HCT116 (cell line): ENCODE measurements at places on chromosomes 4 and X. TPM values are rescaled to one million over a fixed set of nuclear protein-coding genes. Genes with fewer than 3 reads are reported as not detected.

- H3K27ac ChIP-seq, result no peak overlapping the region
- H3K4me1 ChIP-seq, result no peaks in the 10 kb centered on the region
Observed at GRCh38 chr4:20044502-20044911, 207.2 kb upstream of the SLIT2 start.

DNA sequence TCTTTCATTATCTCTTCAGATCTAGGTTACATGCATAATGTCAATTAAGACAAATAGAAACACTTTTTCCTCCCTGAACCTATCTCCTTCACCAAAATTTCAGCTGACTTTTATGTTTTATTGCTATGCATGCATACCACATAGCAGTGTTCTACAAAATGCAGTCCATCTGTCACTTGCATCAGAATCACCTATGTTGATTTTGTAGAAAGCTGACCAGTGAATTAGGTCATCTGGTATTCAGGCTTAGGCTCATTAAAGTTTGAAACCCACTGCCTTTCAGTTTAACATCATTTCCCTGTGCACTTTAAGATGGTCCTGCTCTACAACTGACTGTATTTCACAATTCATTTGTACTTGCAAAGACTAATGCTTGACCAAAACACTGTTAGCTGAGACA lies 277.9 kb downstream of the CFAP299 start:
- H3K4me1 ChIP-seq, result no peaks in the 10 kb centered on the region
- H3K27ac ChIP-seq, result no peak overlapping the region
- no peak for DNase-seq
- peaks cover 20% of the 10 kb centered on the region; the same call in 1 of the 2 replicates for H3K27me3 ChIP-seq
- no peaks in the 10 kb centered on the region for H3K36me3 ChIP-seq

DNA sequence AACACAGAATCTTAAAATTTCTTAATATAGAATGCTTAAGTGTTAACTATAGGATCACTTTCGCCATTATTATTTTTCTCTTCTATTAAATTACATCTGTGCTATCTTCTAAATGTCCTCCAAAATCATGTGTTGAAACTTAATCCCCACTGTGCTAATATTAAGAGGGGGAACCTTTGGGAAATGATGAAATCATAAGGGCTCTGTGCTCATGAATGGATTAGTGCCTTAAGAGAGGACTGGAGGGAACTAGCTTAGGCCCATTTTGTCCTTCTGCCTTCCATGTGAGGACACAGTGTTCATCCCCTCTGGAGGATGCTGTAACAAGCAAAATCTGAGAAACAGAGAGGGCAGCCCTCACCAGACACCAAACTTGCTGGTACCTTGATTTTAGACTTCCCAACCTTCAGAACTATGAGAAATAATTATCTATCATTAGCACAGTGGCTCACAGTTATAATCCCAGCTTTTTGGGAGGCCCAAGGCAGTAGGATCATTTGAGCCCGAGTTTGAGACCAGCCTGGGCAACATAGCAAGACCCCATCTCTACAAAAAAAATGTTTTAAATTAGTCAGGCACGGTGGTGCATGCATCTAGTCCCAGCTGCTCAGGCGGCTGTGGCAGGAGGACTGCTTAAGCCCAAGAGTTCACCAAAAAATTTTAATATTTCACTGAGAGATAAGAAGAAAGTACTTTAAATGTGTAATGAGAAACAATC lies 26.3 kb downstream of the KLHL8 start:
- H3K36me3 ChIP-seq, result no peaks in the 10 kb centered on the region
- H3K4me3 ChIP-seq, result no peak overlapping the region
- H3K27ac ChIP-seq, result no peak overlapping the region

DNA sequence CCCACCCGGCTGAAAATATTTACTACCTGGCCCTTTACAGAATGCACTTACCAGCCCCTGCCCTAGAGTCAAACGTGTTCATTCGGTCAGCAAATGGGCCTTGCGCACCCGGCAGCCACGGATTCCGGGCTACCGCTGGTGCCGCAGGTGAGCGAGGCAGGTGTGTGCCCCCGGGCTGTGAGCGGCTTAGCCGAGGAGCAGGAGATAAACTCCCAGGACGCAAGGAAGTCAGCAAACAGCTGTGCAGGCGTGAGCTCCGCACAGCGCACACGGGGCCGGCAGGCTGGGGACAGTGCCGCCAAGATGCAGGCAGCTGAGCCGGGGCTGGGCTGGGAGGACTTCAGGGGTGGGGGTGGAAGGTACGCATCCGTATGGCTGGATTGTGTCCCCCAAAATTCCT lies 211.2 kb upstream of the PSAPL1 start:
- no peak overlapping the region for H3K4me3 ChIP-seq
- H3K4me1 ChIP-seq, result peaks cover 29% of the 10 kb centered on the region
- H3K27ac ChIP-seq, result no peak overlapping the region
- no peaks in the 10 kb centered on the region for H3K36me3 ChIP-seq
- DNase-seq, result no peak

DNA sequence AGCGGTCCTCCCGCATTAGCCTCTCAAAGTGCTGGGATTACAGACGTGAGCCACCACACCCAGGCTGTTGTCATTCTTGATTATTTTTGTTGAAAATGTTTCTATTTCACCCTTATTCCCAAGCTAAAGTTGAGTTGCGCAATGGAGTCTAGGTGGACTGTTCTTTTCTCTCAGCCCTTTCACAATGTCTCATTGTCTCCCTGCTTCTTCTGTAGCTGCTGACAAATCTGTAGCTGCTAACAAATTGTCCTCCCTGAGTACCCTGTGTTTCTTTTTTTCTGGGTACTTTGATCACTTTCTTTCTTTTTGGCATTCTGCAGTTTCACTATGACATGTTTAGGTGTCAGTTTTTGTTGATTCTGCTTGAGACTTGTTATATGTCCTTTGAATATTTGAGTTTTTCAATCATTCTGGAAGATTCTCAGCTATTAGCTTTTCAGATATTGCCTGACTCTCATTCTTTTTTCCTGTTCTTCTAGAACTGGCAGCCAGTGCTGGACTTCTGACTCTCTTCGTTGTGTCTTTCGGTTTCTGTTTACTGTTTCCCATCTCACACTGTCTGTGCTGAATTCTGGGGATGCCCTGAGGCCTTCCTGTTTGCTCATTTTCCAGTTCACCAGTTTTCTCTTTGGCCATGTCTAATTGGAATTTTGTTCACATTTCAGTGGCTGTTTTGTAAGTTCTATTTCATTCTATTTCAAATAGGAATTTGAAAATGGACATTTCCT lies 6.6 kb downstream of the ABCD1 start:
- peaks cover 28% of the 10 kb centered on the region for H3K4me1 ChIP-seq
- no peak for DNase-seq
- H3K4me3 ChIP-seq, result no peak overlapping the region
- no peak overlapping the region for H3K27ac ChIP-seq

DNA sequence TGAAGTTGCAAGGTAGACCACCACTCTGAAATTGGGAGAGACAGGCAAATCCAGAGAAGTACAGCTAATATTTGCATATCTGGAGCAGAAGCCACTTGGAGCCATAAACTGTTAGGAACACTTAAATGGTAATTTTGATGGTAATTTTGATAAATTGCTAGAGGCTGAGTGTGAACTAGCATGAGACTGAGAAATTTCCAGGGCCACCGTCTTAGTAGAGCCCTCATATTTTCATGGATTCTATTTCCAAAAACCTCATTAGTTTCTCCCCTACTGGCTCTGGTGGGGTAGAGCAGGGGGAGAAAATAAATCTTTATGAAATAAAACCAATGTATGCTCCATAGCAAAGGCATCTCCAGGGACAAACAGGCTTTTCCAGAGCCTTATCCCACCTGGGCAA lies 429.4 kb upstream of the DIPK2B start:
- no peaks in the 10 kb centered on the region for H3K4me1 ChIP-seq
- H3K27ac ChIP-seq, result no peak overlapping the region
- no peaks in the 10 kb centered on the region for H3K36me3 ChIP-seq
- no peak overlapping the region for H3K4me3 ChIP-seq

DNA sequence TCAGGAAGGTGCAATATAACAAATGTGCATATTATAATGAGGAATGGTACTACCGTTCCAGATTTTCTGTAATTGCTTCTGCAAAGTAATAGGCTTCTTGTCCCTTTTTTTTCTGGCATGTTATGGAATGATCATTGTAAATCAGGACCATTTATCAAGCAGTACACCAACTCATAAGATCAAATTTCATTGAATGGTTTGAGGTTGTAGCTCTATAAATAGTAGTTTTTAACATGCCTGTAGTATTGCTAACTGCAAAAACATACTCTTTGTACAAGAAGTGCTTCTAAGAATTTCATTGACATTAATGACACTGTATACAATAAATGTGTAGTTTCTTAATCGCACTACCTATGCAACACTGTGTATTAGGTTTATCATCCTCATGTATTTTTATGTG lies 12.6 kb downstream of the IBSP start:
- no peaks in the 10 kb centered on the region for H3K4me1 ChIP-seq
- H3K4me3 ChIP-seq, result no peak overlapping the region
- no peaks in the 10 kb centered on the region for H3K27me3 ChIP-seq
- no peak for DNase-seq
- no peaks in the 10 kb centered on the region for H3K36me3 ChIP-seq
- H3K27ac ChIP-seq, result no peak overlapping the region

DNA sequence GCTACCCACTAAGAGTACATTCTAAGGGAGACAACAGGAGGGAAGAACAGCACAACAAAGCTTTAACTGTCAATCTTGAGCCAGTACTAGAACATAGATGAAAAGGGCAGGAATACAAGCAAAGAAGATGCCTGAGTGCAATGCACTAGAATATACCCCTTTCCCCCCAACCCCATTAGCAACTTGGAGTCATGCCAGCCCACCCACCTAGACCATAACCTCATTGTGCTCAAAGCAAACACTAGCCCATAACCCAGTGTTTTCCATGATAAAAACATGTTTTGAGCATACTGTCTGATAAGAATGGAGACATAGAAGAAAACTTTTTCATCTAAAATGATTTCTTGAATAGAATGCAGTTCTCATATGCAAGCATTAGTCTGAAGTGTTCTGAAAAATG lies 183.2 kb downstream of the RAP1GDS1 start:
- H3K27ac ChIP-seq, result no peak overlapping the region
- H3K27me3 ChIP-seq, result no peaks in the 10 kb centered on the region
- H3K4me3 ChIP-seq, result no peak overlapping the region
- DNase-seq, result no peak

DNA sequence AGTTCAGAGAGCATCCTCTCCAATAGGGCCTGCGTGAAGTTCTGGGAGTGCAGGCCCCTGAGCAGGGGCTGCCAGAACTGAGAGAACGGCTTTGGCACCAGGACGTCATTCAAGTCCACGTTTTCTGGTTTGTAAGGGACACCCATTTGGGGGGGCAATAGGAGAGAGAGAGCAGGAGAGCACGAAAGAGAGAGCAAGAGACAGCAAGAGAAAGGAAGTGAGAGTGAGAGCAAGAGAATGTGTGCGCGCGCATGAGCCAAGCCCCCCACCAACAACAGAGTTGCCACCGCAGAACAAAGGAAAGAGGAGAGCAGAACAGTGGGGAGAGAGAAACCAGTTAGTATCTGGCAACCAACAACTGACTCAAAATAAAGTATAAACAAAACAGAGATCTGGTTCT lies 10.4 kb downstream of the LAS1L start:
- no peaks in the 10 kb centered on the region for H3K4me1 ChIP-seq
- peaks cover 16% of the 10 kb centered on the region; the same call in 1 of the 2 replicates for H3K36me3 ChIP-seq
- H3K4me3 ChIP-seq, result no peak overlapping the region
- DNase-seq, result no peak

DNA sequence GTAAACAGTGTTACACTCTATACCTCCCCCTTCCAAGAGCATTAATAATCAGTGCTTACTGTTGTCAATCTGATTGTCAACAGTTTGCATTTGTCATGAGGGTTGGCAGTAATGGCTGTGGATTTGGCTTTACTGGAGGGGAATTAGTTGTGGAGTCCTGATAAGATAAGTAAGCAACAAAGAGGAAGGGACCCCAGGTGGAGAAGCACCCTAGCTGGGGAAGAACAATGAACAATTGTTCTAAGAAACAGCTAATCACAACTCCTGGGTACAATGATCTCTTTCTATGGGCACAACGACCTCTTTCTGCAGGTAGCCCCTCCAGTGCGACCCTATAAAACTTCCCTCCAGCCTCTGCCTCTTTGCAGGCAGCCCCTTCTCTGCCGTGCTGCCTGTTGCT lies 53.2 kb upstream of the CDKN2AIP start:
- H3K27ac ChIP-seq, result no peak overlapping the region
- no peak for DNase-seq
- no peaks in the 10 kb centered on the region for H3K4me1 ChIP-seq
- H3K36me3 ChIP-seq, result no peaks in the 10 kb centered on the region
- H3K4me3 ChIP-seq, result no peak overlapping the region

DNA sequence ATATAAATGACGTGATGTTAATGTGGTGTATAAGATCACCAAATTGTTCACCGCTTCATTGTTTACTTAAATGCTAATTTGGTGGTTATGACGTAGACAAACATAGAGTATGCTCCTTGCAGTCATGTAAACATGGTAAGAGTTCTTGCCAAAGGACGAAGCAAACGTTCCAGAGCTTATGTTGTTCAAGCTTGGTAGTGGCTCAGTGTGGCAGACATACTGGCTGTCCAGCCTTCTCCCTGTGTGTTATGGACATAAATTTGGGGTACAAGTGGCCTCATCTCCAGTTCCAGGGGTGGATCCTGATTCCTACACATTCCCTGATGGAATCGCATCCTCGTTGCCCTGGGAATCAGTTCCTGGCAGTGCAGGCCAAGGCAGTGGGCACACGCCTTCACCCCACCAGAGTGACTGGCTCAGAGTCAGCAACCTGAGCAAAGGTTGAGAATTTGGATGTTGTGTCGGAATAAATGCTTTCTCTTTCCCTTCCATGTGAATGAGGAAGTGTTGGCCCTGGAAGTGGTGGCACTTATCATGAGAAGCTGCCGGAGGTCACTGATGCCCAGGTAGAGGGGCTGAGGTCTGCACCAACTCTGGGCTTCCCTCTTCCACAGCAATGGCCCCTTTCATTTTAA lies 25.4 kb downstream of the F11 start:
- no peaks in the 10 kb centered on the region for H3K4me1 ChIP-seq
- no peak overlapping the region for H3K4me3 ChIP-seq
- DNase-seq, result no peak

DNA sequence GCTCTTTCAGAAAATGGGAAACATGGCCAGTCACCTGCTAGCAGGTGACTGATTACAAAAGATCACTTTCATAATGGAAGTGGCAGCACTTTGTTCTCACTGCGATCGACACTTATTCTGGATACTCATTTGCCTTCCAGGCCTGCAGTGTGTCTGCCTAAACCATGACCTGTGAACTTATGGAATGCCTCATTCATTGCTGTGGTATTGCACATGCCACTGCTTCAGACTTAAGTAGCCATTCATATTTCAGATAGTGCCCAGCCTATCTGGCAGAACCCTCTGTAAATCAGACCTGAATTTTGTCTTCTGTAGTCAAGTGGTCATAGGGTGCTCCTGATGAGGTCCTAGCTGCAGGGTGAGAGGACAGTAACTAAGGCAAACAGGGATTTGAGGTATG lies 23.3 kb upstream of the MGST2 start:
- no peak overlapping the region for H3K27ac ChIP-seq
- no peaks in the 10 kb centered on the region for H3K4me1 ChIP-seq
- no peaks in the 10 kb centered on the region for H3K36me3 ChIP-seq
- DNase-seq, result no peak
- H3K27me3 ChIP-seq, result no peaks in the 10 kb centered on the region

The RAI2 gene
- not detected for total RNA-seq
